ENCODE measurements at places on chromosomes 16 and 17.

DNA sequence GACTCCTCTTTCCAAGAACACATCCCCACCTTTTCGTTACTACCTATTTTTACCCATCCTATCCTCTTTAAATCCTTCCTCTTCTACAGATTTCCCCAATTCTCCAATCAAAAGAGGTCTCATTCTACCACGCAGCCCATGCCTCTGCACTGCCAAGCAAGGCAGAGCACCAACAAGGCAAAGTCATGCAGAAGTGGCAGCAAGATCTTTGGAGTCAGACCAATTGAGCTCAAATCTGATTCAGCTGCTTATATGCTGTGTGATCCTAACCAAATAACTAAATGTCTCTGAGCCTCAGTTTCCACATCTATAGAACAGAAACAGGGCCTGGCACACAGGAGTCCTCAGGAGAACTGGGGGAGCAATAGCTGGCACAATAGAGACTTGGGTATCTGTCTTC, 41.0 kb downstream of the TOM1L2 start:
- ATAC-seq = no peak

DNA sequence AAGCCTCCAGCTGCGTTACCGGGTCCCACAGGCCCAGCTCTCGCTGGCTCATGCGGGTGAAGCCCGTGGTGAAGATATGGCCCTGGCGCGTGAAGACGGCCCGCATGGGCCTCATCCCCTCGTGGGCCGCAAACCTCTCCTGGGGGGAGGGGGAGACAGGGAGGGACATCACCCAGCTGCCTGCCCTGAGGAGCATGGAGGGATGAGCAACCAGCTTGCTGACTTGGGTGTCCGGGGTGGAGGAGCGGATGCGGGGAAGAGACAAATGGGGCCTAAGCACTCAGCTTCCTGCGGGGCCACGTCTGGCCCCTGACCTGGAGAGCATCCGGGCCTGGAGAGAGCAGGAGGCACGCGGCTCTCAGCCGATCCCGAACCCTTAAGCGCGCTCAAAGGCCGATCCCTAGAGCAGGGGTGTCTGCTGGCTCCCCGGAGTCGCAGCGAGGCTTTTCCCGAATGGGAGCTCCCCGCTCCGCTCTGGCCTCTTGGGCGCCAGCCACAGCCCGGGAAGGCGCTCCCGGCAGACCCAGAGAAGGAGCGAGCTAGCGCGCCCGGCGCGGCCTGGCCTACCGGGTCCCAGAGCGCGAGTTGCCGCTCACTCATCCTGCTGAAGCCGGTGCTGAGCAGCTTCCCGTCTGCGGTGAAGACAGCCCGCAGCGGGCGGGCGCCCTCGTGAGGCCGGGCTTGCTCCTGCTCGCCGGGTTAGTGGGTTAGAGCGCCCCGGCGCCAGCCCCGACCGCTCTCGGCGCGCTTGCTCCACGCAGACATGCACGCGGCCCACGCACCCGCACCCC, 5.0 kb downstream of the CORO6 start:
- no peak for ATAC-seq

DNA sequence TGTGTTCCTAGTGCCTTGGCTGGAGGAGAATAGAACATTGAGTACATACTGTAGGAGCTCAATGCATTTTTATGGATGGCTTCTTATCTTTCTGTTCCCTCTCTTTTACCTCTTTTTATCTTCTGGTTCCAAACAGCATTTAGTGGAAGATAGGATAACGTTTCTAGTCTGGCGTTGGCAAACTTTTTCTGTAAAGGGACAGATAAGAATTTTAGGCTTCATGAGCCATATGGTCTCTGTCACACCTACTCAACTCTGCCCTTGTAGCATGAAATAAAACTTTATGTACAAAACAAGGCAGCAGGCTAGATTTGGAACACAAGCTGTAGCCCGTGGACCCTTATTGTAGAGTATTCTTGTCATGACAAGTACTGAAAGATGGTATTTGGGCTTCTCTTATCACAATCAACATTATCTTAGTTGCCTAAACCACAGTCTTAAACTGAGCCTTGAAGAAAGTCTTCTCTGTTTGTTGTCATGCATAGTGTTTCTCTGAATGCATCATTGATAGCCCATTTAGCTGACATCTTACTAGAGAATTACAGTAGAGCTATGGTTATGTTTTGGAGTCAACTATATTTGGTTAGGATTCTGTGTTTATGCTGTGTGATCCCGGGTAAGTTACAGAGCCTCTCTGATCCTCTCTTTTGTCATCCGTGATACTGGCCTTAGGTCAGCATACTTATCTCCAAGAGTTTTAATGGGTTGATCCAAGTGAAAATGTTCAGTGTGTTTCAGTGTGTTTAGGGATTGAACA, 80.2 kb downstream of the HS3ST4 start:
- ATAC-seq = no peak

DNA sequence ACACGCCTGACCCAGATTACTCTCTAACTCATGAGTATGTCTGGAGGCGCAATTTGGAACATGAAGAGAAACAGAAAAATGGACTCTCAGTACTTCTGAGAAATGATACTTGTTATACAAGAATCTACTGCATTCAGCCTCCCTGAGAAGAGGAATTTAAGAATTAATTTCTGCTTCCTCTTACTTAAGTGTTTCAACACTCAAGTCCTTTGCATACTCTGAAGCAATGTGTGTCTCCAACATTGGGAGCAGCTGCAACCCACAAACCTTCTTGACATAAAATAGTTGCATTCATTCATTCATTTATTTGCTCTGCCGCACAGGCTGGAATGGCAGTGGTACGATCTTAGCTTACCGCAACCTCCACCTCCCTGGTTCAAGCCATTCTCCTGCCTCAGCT, 199.8 kb downstream of the NPIPA7 start:
- ATAC-seq = no peak

- peak; percentile 49 for ATAC-seq
Observed at GRCh38 chr16:4936991-4937781, at the start of gene PPL. Gene PPL (minus strand): TSS chr16:4937148. CDS start chr16:4937045, 103 bp downstream.

DNA sequence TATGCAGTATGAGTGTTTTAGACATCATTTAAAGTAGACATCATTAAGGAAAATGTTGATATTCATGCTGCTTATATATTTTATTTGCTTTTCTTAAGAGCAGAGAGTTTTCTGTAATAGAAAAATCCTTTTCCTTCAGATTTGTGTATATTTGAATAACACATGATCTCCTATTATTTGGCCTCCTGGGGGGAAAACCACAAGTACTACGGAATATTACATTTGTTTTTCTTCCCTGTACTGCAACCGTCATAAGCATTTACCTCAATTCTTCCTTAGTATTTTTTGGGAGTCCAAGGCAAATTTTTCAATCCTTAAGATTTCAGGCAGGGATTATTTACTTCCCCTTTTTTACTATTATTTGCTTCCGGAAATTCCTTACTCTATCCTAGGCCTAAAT, 6.0 kb downstream of the RSPRY1 start:
- ATAC-seq = no peak

GRCh38 chr16:11140466-11140865, 115.5 kb downstream of the SOCS1 start:
- no peak for ATAC-seq

DNA sequence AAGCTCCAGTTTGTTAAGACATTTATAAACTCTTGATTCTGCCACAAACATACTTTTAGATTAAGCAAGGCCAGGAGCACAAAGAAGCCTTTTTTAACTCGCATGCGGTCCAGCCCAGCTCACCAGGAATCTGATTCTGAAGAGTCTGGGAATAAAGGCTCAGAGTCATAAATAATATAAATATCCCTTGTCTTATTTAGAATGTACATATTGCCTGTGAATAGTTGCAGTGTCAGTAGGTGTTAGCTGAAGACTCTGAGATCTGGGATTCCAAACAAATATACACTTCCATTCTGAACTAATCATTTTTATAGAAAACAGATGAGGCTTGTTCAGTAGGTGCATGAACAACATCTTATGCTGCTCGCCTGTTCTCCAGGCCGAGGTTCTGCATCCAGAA, 59.1 kb upstream of the ELAC2 start:
- ATAC-seq = no peak

DNA sequence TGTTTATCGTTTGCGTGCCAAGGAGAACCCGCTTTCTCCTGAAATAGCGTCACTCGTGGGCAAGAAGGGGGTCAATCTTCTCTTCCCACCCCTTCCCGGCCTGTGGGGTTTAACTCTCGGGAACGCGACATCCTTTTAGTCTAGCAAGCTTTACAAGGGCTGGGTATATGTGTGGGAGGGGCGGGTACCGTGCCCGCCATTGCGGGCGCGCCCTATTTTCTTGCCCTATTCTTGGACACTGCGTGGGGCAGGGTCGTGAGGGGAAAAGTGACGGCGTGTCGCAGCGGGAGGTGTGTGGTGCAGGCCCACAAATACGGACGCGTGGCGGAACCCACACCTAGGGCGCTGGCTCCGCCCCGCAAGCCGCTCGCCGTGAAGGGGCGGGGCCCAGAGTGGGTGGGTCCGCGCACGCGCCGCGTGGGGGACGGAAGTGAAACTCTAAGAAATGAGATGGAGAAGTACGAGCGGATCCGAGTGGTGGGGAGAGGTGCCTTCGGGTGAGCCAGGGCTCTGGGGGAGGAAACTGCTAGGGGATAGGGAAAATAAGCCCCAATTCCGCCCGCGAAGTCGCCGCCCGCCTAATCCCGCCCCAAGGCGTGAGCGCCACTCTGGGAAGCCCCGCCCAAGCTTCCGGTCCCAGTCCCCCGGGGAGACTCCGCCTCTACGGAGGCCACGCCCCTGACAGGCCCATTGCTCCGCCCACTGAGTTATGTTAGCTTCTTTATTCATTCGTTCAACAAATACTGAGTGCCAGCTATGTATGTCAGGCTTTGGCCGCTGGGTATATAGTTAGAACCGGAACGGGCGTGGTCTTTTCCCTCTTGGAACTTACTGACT, at the start of gene NEK8:
NEK8 (plus strand) TSS at position 425 of the 837 bp plus-strand sequence; CDS start at position 451, 26 bp downstream.
- peak; percentile 43 for ATAC-seq

- peak; percentile 64 for ATAC-seq
Observed at GRCh38 chr16:73143576-73144422, 95.9 kb upstream of the ZFHX3 start.

- peak; percentile 0 for ATAC-seq
Observed at GRCh38 chr16:70438585-70438968, 323 bp downstream of the ST3GAL2 start.

GRCh38 chr17:4090898-4091297, 51.9 kb downstream of the ZZEF1 start:
- ATAC-seq = no peak

- no peak for ATAC-seq
Observed at GRCh38 chr17:77422748-77423113, 282.0 kb downstream of the SEC14L1 start.

- ATAC-seq = no peak
Observed at GRCh38 chr16:7268182-7268581, 64.5 kb upstream of the RBFOX1 start.

DNA sequence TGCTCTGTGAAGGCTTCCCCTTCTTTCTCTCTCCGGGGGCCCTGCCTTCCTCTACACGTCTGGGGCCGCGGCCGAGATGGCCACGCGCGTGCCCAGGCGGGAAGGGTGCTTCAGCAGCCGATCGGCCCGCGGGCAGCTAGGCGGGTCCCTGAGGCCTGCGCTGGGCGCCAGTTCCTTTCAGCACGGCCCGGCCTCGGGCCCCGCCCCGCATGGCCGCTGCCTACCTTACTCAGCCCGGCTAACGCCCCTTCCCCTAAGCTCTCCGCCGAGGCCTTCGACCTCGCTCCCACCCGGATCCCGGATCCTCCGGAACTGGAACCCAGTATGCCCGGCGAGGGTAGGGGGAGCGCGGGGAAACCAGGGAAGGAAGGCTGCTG, 335 bp downstream of the TMEM11 start:
- ATAC-seq = peak; percentile 36

GRCh38 chr17:75481194-75482068, 25.0 kb downstream of the TMEM94 start:
- ATAC-seq = no peak

DNA sequence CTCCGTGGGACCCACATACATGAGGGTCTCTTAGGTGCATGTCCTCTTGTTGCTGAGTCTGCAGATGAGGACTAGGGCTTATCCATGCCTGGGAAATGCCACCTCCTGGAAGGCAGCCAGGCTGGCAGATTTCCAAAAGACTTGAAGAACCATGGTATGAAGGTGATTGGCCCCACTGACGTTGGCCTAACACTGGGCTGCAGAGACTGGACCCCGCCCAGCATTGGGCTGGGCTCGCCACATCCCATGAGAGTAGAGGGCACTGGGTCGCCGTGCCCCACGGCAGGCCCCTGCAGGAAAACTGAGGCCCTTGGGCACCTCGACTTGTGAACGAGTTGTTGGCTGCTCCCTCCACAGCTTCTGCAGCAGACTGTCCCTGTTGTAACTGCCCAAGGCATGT, 38.2 kb upstream of the IL21R start:
- no peak for ATAC-seq

GRCh38 chr17:16569358-16569712, 331 bp upstream of the ZNF287 start:
- ATAC-seq = no peak

Measured in SK-N-SH treated with all-trans-retinoic acid at 6 μM for 48 hours (cell line).